ENCODE measurements at places on chromosomes 3 and 15. TPM values are rescaled to one million over a fixed set of nuclear protein-coding genes. Genes with fewer than 3 reads are reported as not detected.

Gene ARHGEF26
- 11.9 TPM for total RNA-seq

Gene TMCO5A
- not detected for total RNA-seq

Gene EHD4
- total RNA-seq: 12.7 TPM

Gene PLA2G4D
- total RNA-seq: not detected

Gene MED12L
- total RNA-seq: 0.42 TPM

Gene CD96
- total RNA-seq: not detected

All from A549 treated with AZD2906 at 1 μM for 4 hours (cell line).